ENCODE measurements at places on chromosomes 4 and X.

DNA sequence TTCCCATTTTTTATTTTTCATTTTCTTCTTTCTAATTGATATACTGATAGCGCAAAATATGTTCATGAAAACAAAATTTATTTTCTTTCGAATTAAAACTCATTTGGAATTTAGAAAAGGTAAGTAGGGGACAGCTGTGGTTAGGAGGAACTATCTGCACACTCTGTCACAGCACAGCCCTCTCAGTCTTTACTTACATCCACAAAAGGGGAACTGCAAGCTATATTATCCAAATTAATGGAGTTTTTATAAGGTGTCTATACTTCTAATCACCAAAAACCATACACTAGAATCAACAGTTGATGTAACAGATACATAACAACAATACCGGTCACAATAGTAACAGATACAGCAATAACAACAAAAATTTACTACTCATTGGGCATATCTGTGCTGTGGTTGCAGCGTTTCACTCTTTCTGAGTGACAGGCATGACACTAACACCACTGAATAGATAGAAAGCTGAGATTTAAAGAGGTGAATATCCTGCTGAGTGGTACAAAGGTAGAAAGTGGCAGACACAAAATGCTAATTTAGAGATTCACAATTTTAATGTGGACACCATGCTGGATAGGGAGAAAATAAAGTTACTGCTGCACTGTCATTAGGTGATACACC lies 160.7 kb downstream of the PPP3CA start:
- DNase-seq = no peak

DNA sequence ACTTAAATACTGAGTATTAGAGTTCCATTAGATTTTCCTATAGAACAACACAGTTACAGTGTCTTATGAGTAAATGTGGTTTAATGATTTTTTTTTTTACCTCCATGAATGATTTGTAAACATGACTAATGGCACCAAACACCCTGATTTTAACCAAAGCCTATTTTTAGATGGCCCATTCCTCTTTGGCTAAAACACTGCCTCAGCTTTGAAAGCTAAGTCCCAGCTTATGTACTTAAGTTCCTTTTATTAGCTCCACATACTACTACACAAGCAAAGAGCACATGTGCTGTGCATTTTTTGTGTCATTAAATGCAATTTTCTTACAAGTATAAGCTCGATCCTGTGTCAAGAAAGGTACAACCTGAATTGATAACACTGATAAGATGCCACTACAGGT lies 575.6 kb upstream of the PITX2 start:
- DNase-seq = no peak

- no peak for DNase-seq
These were observed 128.5 kb downstream of the PRSS12 start for GRCh38 chr4:118224243-118224829.

DNA sequence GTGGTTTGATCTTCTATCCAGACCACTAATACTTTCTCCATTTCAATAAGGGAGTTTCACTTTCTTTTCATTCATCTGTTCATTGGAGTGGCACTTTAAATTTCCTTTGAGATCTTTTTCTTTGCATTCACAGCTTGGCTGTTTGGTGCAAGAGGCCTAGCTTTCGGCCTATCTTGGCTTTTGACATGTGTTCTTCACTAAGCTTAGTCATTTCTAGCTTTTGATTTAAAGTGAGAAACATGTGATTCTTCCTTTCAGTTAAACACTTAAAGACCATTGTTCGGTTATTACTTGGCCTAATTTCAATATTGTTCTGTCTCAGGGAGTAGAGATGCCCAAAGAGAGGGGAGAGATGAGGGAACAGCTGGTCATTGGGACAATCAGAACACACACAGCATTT lies 24.3 kb downstream of the CXCL13 start:
- no peak for DNase-seq

DNA sequence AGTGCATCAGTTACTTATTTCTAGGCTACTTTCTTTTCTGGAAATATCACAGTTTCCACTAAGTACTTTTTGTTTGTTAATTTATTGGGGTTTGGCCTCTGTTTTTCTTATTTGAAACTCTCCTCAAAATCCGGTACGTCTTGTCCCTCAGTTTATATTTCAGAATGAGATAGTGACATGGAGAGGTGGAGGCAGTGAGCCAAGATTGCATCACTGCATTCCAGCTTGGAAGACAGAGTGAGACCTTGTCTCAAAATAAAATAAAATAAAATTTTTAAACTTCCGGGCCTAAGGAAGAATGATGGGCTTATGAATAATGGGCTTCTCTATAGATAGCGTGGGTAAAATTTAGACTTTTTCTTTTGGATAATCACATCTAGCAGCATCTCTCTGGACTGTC lies 567.8 kb downstream of the TRIML1 start:
- no peak for DNase-seq
